Anterior cingulate cortex (tissue), 58 donors: ENCODE measurements at places on chromosomes 2 and 18.

DNA sequence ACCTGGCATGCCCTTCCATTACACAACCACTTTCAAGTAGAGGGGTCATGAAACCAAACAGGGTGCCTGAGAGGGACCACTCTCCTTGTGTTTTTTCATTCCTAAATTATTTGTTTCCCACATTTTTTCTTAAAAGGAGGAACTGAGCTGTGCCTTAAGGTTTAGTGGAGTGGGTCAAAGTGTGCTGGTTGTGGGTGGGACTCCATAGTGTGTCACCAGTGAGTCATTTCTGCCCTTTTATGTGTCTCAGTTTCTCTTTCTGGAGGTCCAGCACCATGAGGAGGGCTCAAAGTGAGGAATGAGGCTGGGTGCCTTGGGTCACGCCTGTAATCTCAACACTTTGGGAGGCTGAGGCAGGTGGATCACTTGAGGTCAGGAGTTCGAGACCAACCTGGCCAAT lies 37.8 kb downstream of the COMMD1 start:
- DNase-seq = no peak

- no peak for DNase-seq
These were observed 53.9 kb downstream of the TMEM18 start for GRCh38 chr2:623130-623922.

DNA sequence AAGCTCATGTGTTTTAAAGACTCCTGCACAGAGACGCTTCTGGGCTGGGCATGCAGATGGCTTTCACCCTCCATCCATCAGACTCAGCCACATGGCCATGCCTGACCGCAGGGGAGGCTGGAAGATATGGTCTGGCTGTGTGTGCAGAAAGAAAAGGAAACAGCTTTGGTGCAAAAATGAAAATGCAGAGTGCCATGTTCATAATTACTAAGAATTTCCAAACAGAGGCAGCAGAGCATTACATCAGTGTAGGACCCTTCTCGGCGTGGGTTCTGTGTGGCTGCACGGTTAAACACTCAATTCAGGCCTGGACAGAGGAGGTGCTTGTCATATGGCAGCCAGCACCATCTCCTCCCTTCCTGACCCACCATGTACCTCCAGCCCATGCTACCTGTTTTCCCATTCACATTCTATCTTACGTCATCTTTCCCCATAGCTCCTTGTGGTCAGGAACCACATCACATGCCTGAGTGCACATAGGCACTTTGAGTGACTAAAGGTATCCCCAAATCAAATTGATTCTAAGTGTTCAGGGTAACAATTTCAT lies 200.3 kb upstream of the ID2 start:
- DNase-seq = no peak

GRCh38 chr2:45910473-45911060 lies 259.1 kb downstream of the PRKCE start:
- no peak for DNase-seq

DNA sequence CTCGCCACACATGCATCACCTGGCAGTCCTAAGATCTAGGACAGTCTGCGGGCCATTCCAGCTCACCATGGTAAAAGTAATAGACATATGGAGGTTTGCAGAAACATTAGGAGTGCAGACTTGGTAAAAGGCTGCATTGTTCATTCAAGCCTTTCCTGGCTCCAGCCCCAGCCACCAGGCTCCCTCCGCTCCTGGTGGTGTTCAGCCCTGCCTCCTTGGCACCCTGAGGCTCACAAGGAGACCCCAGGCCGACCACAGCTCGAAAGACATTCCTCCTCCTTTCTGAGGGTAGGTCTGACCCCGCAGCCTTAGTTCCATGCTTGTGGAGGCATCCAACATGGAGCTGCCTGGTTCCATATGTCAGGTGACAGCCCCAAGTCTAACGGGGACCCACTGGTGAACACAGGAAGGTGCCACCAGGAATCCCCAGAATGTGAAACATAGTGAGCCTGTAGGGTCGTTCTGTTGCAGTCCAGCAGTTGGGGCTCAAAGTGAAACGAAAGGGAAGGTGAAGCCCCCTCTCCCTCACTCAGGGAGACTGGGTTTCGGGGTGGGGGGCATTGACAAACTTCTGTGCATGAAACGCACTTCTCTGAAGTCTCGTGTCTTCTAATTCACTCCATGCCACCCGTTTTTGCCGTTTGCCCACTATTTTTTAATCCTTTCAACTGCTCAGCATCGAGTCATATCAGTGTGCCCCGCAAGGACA lies 5.0 kb upstream of the SP100 start:
- no peak for DNase-seq

DNA sequence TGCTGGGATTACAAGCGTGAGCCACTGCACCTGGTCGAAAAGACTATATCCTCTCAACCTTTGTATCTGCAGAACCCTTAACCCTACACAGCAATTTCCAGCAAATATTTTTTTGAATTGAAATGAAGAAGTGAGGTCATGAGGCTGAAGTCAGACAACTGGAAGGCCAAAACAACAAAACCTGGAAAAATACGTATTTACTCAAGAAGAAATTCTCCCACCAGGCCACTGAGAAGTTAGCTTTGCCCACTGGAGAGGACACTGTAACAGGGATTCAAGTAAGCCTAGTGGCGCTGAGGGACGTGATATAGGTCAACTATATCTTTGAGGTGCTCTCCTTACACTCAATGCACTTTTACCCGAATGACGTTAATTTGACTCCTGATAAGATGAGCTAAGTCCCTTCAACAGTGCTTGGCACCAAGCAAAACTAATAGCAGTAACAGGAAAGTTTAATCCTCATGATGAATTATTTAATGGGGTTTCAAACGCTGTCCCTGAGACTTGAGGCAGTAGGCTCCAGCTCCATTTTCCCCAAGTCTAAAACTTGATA lies 1.9 kb downstream of the HDLBP start:
- no peak for DNase-seq
